ENCODE measurements at places on chromosomes 7 and 10.

- no peak for DNase-seq
Observed at GRCh38 chr10:63464402-63465292, 1.1 kb downstream of the JMJD1C start.

DNA sequence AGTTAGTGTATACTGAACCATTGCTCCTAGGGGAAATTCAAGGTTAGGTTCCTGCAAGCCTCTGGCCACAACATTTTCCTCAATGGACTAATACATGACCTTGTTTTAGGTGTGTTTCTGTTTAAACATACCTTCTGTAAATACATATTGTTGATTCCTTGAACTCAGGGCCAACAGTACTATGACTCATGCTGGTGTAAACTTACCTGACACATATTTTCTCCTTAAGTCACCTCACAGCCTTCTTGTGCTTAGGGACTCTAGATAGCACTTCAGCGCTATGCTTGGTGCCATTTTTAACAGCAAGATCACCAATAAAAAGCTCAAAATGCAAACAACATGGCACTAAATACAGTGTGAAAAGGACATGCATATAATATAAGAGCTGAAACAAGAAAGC, 176.4 kb downstream of the TAX1BP1 start:
- DNase-seq = no peak

GRCh38 chr7:95027234-95027872, 120.0 kb downstream of the PPP1R9A start:
- DNase-seq = no peak

- DNase-seq = no peak
Observed at GRCh38 chr7:19024261-19024660, 93.2 kb downstream of the TWIST1 start.

DNA sequence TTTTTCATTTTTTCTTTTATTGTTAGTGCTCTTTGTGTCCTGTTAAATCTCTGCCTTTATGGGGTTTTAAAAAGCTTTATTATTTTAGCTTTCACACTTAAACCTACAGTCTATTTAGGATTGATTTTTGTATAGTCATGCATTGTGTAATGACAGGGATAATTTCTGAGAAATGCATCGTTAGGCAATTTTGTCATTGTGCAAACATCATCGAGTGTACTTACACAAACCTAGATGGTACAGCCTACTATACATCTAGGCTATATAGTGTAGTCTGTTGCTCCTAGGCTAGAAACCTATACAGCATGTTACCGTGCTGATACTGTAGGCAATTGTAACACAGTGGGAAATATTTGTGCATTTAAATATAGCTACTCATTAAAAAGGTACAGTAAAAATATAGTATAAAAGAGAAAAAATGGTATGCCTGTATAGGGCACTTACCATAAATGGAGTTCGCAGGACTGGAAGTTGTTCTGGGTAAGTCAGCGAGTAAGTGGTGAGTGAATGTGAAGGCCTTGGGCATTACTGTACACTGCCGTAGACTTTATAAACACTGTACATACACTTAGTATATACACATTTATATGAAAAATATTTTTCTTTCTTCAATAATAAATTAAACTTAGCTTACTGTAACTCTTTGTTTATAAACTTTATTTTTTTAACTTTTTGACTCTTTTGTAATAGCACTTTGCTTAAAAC, 16.0 kb downstream of the UBE2D1 start:
- no peak for DNase-seq

GRCh38 chr7:156612930-156613329, 27.6 kb upstream of the RNF32 start:
- DNase-seq = peak; percentile 65

DNA sequence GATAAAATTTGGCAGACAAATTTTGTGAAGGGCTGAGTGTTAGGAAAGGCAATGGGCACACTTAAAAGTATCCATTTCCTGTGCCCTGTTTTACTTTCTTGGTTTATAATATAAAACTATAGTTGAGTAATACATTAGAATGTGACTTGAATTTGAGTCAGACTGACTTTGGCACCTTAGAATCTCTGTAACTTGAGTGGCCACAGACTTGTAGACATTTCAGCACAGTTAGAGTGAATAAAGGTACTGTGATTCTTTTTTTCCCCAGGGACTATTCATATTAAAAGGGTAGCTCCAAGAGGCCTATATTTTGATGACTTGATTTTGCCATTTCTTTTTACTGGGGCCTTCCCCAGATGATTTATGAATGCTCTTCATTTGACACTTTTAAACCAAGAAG, 22.4 kb downstream of the GBF1 start:
- no peak for DNase-seq

DNA sequence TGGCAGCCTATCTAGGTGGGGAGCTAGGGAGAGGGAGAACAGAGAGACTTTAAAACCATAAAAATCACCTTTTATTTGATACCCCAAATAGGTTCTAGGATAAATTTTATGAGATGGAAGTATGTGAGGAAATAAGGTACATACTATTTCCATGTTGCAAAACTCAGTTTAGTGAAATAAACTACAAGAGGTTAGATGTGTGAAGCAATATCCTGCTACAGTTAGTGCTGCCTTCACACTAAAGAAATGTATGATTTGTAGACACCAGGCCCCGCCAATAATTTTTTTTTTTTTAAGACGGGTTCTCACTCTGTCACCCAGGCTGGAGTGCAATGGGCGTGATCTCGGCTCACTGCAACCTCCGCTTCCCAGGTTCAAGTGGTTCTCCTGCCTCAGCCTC, 34.4 kb upstream of the RSBN1L start:
- no peak for DNase-seq

GRCh38 chr10:44439239-44439957, 54.5 kb upstream of the CXCL12 start:
- DNase-seq = no peak

GRCh38 chr10:75782463-75783248, 351.2 kb downstream of the LRMDA start:
- DNase-seq = no peak

- DNase-seq = no peak
Observed at GRCh38 chr7:66344166-66344565, 139.0 kb downstream of the TPST1 start.

DNA sequence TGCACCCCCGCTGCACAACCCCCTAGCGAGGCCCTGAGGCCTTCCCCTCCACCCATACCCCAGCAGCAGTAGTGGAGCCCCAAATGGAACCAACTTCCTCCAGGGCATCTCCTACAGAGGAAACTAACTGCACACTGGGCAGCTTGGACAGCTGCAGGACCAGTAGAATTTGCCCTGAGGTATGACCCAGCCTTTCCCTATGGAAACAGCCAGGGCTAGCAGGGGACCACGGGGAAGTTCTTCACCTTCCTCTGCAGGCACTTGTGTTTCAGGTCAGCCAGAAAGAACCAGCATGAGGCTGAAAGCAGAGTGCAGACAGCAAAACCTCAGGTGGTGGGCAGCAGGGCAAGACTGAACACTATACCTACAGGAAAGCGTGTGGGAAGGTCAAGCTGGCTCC, 5.7 kb upstream of the EEPD1 start:
- no peak for DNase-seq

DNA sequence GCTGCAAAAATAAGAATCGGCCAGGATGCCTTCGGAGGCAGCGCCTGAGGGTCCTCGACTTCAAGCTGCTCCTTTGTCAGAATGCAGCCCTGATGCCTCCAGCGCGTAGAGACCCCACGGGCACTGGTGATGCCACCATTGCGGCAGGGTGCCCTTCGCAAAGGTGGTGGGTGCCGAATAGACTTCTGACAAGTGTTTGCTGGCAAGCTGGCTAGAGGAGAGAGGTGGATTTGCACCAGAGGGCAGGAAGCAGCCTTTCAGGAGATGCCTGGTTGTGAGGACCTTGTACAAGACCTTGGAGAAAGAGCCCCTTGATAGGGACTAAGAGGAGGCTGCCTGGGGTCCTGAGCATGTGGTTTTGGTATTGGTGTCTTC, 103.2 kb upstream of the PPIF start:
- DNase-seq = no peak

DNA sequence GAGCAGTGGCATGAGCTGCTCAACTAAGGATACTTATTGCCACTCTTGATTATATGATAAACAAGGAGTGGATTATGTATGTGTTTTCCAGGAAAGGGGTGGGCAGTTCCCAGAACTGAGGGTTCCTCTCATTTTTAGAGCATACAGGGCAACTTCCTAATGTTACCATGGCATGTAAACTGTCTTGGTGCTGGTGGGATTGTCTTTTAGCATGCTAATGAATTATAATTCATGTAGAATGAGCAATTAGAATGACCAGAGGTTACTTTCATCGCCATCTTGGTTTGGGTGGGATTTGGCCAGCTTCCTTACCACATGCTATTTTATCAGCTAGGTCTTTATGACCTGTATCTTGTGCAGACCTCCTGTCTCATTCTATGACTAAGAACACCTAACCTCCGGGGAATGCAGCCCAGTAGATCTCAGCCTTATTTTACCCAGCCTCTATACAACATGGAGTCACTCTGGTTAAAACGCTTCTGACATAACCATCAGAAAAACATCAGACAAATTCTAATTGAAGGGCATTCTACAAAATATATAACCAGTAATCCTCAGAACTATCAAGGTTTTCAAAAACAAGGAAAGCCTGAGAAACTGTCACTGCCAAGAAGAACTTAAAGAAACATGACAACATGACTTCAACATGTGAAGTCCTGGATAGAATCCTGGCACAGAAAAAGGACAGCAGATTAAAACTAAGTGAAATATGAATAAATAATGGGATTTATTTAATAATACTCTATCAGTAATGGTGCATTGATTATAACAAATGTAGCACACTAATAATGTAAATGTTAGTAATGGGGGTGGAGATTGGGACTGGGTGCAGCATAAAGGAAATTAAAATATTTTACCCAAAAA, 365.0 kb downstream of the SEMA3D start:
- DNase-seq = no peak

- no peak for DNase-seq
Observed at GRCh38 chr7:81990395-81990794, 220.5 kb upstream of the HGF start.
